Thyroid gland (tissue), 4 donors: ENCODE measurements at places on chromosomes 4 and X. TPM values are rescaled to one million over a fixed set of nuclear protein-coding genes. Genes with fewer than 3 reads are reported as not detected.
A peak's percentile ranks its signal among the peaks of the same experiment; 100 is the strongest.

GRCh38 chr4:148048598-148048997 is 316.7 kb downstream of the ARHGAP10 start:
- H3K4me3 ChIP-seq, result no peak overlapping the region
- DNase-seq, result no peak
- no peak overlapping the region for H3K27ac ChIP-seq
- H3K36me3 ChIP-seq, result no peaks in the 10 kb centered on the region
- no peaks in the 10 kb centered on the region for H3K27me3 ChIP-seq
- H3K4me1 ChIP-seq, result no peaks in the 10 kb centered on the region

GRCh38 chr4:39227906-39228305 is 45.6 kb downstream of the WDR19 start:
- no peak for DNase-seq
- no peak overlapping the region for H3K4me3 ChIP-seq
- peaks cover 11% of the 10 kb centered on the region for H3K36me3 ChIP-seq
- H3K4me1 ChIP-seq, result no peaks in the 10 kb centered on the region
- no peaks in the 10 kb centered on the region for H3K27me3 ChIP-seq
- H3K27ac ChIP-seq, result no peak overlapping the region

DNA sequence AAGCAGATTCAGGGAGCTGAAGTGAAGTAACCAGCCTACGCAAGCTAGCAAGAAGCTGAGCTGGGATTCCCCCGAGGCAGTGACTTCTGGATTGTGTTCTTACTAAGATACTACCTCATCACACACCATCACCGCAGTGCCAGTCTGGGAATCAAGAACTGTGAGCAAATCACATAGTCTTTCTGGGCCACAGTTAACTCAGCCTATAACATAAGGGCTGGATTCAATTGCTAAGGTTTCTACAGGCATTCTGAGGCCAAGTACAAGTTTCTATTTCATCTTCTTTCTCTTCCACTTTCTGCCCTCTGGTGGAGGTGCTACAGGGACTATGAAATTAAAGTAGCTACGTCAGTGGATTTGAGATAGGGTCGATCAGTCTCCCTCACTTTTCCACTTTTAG is 1.4 kb upstream of the CORIN start:
- H3K4me3 ChIP-seq, result no peak overlapping the region
- H3K27me3 ChIP-seq, result no peaks in the 10 kb centered on the region
- no peaks in the 10 kb centered on the region for H3K36me3 ChIP-seq
- no peak for DNase-seq
- no peak overlapping the region for H3K27ac ChIP-seq
- peaks cover 26% of the 10 kb centered on the region for H3K4me1 ChIP-seq

- H3K27me3 ChIP-seq, result no peaks in the 10 kb centered on the region
- no peak for DNase-seq
- H3K4me3 ChIP-seq, result no peak overlapping the region
- no peaks in the 10 kb centered on the region for H3K36me3 ChIP-seq
- H3K4me1 ChIP-seq, result peaks cover 5% of the 10 kb centered on the region
- H3K27ac ChIP-seq, result no peak overlapping the region
Measured at GRCh38 chrX:21735768-21736127, 22.2 kb downstream of the SMPX start.

Gene NPY5R
- not detected for total RNA-seq

DNA sequence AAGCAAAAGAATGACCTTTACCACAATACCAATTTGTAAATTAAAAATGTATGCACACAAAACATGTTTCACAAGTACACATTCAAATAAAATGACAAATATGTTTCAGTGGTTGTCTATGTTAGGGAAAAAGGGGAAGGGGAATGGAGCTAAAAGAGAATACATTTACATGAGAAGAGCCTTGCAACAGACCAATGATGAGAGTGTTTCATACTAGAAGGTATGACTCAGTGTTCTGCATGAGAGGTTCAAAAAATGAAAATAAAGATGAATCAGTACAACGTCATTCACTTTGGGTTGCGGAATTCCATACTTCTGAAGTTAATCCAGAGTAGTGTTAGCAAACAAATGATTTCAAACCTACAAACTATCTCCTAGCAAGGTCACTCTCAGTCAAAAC is 51.7 kb downstream of the RPGR start:
- no peaks in the 10 kb centered on the region for H3K27me3 ChIP-seq
- no peak for DNase-seq
- no peaks in the 10 kb centered on the region for H3K4me1 ChIP-seq
- H3K27ac ChIP-seq, result no peak overlapping the region
- H3K4me3 ChIP-seq, result no peak overlapping the region

- no peak overlapping the region for H3K4me3 ChIP-seq
- no peaks in the 10 kb centered on the region for H3K36me3 ChIP-seq
- no peaks in the 10 kb centered on the region for H3K27me3 ChIP-seq
- no peaks in the 10 kb centered on the region for H3K4me1 ChIP-seq
- DNase-seq, result no peak
- H3K27ac ChIP-seq, result no peak overlapping the region
Measured at GRCh38 chrX:49188468-49189076, 2.4 kb upstream of the PRICKLE3 start.

DNA sequence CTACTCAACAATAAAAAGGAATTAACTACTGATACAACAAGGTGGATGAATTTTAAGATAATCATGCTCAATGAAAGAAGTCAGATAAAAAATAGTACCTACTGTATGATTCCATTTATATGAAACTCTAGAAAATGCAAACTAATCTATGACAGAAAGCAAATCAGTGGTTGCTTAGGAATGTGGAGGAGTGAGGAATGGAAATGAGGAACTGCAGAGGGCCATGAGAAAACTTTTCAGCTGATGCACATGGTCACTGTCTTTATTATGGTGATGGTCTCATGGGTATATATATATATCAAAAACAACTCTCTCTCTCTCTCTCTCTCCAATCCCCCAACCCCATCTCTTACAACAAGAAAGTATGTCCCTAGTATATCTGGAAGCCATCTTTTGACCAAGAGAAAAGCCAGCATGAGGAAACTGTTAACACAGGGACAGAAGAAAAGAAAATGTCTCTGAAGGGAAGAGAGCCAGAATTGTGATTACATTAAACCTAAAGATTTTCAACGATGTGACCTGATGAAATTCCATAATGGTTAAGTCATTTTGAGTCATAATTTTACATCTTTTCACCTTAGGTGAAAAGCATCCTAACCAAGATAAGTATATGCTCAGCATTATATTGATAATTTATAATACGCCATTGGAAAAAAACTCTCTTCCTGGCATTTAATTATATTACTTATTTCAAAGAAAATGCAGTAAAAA is 8.5 kb upstream of the NFKB1 start:
- H3K27me3 ChIP-seq, result no peaks in the 10 kb centered on the region
- no peak overlapping the region for H3K4me3 ChIP-seq
- no peak overlapping the region for H3K27ac ChIP-seq
- no peaks in the 10 kb centered on the region for H3K4me1 ChIP-seq
- no peaks in the 10 kb centered on the region for H3K36me3 ChIP-seq

DNA sequence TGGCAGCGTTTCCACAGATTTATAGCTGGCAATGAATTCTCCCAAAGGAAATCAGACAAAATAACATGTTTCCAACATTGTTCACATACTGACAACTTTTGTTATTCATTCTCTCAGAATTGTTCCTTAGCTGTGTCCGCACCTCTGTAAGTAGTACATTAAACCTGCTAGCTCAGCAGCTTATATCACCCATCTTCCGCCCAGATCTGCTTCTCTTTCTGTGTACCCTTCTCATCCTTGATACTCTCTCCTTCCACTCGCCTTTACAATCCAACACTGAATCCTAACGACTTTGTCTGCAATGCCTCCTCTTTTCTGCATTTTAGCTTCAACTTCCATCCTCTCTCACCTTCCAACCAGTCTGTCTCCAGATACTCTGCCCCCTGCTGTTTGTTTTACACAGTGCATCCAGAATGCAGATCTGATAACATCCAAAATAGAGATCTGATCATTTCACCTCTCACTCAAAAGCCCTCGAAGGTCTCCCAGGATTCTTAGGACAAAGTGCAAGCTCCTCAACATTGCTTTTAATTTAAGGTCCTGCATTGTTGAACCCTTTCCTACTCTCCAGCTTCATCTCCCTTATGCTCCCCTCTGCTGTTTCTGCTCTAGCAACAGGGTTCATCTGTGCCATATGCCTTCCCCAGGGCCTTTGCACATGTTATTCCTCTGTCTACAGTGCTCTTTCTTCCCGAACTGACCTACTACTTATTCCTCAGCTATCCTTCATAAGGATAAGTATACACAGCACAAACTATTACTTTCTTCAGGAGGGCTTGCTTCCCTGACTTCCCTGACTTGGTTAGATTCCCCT is 67.3 kb upstream of the VBP1 start:
- H3K27ac ChIP-seq, result no peak overlapping the region
- H3K4me1 ChIP-seq, result no peaks in the 10 kb centered on the region
- H3K4me3 ChIP-seq, result no peak overlapping the region

DNA sequence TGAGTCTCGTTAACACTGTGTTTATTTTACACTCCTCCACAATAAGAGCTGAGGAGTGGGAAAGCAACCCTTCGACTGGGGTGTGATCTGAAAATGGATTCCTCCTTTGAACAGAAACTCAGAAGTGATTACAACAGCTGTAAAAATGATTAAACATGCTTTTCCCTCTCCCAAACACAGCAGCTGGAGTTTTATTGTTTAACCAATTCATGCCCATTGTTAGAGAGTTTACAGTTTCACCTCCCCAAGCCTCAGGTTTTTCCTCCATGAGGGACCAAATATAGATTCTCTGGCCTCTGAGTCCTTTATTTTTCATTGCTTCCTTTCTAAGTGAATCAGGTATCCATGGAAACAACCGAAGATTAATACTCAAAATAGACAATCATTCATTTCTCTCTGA is 263.0 kb upstream of the TAPT1 start:
- H3K4me3 ChIP-seq, result no peak overlapping the region
- H3K27me3 ChIP-seq, result no peaks in the 10 kb centered on the region
- H3K36me3 ChIP-seq, result no peaks in the 10 kb centered on the region
- no peaks in the 10 kb centered on the region for H3K4me1 ChIP-seq

- H3K36me3 ChIP-seq, result no peaks in the 10 kb centered on the region
- no peaks in the 10 kb centered on the region for H3K27me3 ChIP-seq
- DNase-seq, result peak; percentile 17
- H3K4me1 ChIP-seq, result peaks cover 22% of the 10 kb centered on the region
- H3K4me3 ChIP-seq, result no peak overlapping the region
Measured at GRCh38 chr4:41670982-41671381, 77.5 kb downstream of the PHOX2B start.

- no peak overlapping the region for H3K27ac ChIP-seq
- DNase-seq, result no peak
- H3K4me1 ChIP-seq, result no peaks in the 10 kb centered on the region
- peaks cover 7% of the 10 kb centered on the region for H3K36me3 ChIP-seq
Measured at GRCh38 chr4:147933779-147934178, 201.9 kb downstream of the ARHGAP10 start.

Gene ETDB
- total RNA-seq, result not detected

GRCh38 chr4:73021634-73022033 is 47.9 kb downstream of the COX18 start:
- no peak overlapping the region for H3K4me3 ChIP-seq
- no peaks in the 10 kb centered on the region for H3K36me3 ChIP-seq
- DNase-seq, result no peak
- no peaks in the 10 kb centered on the region for H3K4me1 ChIP-seq
- H3K27ac ChIP-seq, result no peak overlapping the region
- no peaks in the 10 kb centered on the region for H3K27me3 ChIP-seq

- no peaks in the 10 kb centered on the region for H3K4me1 ChIP-seq
- H3K27me3 ChIP-seq, result no peaks in the 10 kb centered on the region
- H3K27ac ChIP-seq, result no peak overlapping the region
- H3K36me3 ChIP-seq, result no peaks in the 10 kb centered on the region
Measured at GRCh38 chr4:105306158-105306781, 159.6 kb downstream of the TET2 start.

GRCh38 chrX:147763131-147763530 is 148.6 kb upstream of the FMR1 start:
- no peak overlapping the region for H3K27ac ChIP-seq
- H3K27me3 ChIP-seq, result no peaks in the 10 kb centered on the region
- H3K36me3 ChIP-seq, result no peaks in the 10 kb centered on the region
- H3K4me1 ChIP-seq, result no peaks in the 10 kb centered on the region

Gene CSAG2
- total RNA-seq, result not detected

DNA sequence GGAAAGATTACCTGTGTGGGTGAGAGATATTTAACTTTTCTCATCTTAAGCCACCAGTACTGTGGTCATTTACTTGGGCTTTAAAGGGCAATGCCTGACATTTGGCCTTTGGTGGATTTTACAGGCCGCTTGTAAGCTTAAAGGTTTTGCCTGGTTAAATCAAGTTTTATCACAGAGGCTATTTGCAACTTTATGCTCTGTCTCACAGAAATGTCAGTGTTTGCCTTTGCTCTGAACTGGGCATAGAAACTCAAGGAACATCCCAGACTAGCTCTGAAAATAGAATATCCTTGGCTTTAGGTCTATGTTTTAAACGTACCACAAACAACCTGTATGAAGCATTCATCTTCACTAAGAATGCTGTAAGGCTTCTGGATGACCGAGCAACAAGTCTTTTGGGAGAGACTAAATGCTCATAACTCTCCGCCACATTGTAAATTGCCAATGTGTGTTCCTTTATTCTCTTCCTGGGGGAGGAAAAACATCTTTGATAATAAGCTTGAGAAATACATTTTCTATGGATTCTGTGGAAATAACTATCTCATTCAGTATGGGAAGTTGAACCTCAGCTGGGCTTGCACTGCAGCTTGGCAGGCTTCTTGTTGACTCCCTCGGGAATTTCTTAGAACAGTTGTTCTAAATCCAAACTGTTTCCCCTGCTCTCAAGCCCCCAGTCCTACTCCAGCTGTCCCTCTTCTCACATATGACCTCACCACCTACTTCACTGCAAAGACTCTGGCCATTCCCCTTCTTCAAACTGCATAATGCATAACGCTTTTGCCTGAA is 105.8 kb upstream of the WDR44 start:
- H3K4me1 ChIP-seq, result no peaks in the 10 kb centered on the region
- no peak overlapping the region for H3K27ac ChIP-seq
- no peak for DNase-seq
- peaks cover 5% of the 10 kb centered on the region for H3K27me3 ChIP-seq
- H3K36me3 ChIP-seq, result no peaks in the 10 kb centered on the region

GRCh38 chr4:23125118-23125517 is 432.4 kb downstream of the GBA3 start:
- DNase-seq, result no peak
- no peak overlapping the region for H3K4me3 ChIP-seq
- H3K4me1 ChIP-seq, result no peaks in the 10 kb centered on the region
- H3K27ac ChIP-seq, result no peak overlapping the region
- H3K27me3 ChIP-seq, result no peaks in the 10 kb centered on the region

GRCh38 chr4:38905652-38906385 is 38.2 kb downstream of the FAM114A1 start:
- DNase-seq, result no peak
- H3K27ac ChIP-seq, result no peak overlapping the region
- no peaks in the 10 kb centered on the region for H3K27me3 ChIP-seq
- peaks cover 53% of the 10 kb centered on the region for H3K36me3 ChIP-seq
- H3K4me3 ChIP-seq, result no peak overlapping the region

Gene CLTRN
- 0.78 TPM for total RNA-seq
